Central memory CD4-positive, alpha-beta T cell (primary cell): ENCODE measurements at places on chromosomes 5 and 9.

GRCh38 chr9:123058834-123059233, 25.4 kb downstream of the GPR21 start:
- DNase-seq = no peak

DNA sequence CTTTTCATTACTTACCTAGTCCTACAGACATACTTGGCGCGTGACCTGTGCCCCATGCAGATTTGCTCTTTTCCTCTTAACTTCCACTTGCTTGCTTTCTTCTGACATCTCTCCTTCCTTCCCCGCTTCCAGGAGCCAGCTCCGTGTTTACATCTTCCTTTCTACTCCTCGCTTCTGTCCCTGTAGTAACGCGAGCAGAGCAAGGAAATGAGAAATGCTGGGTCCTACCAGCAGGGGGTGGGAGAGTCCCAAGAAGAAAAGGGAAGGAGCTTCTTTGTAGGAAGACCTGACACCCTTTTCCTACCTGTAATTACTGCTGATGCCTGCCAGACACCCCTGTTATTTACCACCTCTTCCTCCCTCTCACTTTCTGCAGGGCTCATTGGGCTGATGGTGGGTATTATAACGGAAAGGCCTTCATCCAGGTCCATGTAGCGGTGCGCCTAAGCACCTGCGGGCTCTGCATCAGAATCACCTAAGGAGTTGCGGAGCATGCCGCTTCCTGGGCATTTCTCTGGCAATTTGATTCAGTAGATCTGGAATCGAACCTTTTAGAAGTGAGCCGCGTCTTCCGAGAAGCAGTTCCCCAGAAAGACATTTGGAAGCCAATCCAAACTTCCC, 1260.8 kb upstream of the WWC1 start:
- DNase-seq = no peak

GRCh38 chr9:87063246-87063645, 115.9 kb upstream of the GAS1 start:
- DNase-seq = no peak

- no peak for DNase-seq
These were observed 57.5 kb upstream of the S1PR3 start for GRCh38 chr9:88933607-88934379.

DNA sequence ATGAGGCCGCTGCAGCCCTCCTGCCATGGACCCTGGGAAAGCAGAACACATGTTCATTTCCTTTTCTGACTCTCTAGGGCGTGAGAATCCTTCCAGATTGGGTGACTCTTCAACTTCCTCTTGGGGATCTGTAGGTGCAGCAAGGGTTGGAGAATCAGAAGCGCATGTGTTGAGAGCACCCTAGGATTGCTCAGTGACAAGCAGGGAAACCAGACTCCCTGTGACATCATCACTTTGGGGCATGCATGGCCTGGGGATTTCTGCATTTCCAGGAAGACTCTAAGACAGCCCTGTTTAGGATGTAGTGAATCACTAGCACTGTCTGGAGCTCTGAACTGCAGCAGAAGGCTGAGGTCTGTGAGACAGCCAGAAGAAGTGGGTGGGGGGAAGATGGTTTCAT, 15.1 kb upstream of the LCP2 start:
- peak; percentile 59 for DNase-seq

DNA sequence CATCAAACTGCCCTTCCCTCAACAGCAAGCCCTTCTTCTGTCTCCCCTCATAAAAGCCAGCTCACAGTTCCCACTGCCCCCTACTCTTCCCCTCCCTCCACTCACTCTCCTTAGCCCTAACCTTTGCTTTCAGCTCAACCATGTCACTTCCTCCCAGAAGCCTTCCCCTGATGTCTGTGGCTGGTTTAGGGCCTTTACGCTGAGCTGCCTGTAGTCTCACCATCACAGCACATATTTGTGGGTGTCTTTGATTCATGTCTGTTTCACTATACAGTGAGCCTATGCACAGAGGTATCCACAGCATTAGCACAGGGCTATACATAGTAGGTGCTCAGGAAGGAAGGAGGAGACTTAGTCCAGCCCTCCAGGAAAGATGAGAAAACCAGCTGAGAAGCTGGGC, 34.7 kb downstream of the C9orf50 start:
- no peak for DNase-seq

- DNase-seq = no peak
These were observed 39.4 kb downstream of the MRPL36 start for GRCh38 chr5:1760231-1760630.

DNA sequence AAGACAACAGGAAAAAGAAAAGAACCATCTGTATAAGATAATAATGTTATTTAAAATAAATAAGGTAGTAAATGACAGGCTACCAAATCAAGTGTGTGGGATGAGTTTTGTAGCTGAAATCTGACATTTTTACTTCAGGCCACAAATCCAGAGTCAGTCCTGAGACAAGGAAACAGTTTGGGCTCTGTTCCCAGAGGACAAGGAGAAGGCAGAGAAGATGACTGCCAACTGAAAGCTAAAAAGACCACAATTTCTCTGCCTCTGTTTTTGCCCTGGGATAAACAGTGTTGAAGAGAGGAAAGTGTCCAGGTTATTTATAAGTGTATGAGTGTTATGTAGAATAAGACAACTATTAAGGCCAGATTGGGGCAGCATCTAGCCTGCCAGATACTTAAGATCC, 180.5 kb downstream of the NFIB start:
- no peak for DNase-seq

DNA sequence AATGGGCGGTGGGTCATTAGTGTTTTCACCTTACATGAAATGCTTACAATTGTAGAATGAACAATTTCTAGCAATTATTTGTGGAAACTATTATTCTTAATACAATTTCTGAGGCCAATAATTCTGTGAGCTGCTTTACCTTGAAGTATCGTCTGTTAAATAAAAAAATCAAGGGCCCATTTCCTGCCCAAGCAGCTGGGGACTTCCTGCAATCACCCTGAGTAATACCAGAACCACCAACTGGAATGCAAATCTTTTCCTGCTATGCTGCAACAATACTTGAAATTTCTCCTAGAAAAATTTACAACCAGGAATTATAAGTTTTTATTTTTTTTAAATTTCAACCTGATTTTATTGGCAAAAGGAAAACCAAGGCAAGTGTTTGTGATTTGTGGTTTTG, 52.6 kb downstream of the ADAMTS16 start:
- DNase-seq = no peak

GRCh38 chr9:129570450-129571297, 50.2 kb downstream of the C9orf50 start:
- DNase-seq = no peak

DNA sequence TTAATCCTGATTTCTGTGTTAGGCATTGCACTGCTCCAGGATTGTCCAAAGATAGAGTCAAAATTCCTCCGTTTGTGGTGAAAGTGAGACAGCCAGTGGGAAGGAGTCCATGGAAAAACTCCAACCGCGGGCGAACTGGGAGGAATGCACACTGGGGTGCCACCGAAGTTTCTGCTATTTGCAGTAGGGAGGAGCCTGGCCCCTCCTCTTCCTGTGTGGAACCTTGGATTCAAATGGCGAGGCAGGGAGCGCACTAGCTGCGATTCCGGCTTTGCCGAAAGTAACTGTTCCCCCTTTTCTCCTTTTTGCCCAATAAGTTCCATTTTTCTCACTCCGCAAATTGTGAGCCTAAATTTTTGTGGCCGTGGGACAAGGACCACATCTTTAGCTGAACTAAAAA, 9.3 kb downstream of the BAAT start:
- DNase-seq = no peak

DNA sequence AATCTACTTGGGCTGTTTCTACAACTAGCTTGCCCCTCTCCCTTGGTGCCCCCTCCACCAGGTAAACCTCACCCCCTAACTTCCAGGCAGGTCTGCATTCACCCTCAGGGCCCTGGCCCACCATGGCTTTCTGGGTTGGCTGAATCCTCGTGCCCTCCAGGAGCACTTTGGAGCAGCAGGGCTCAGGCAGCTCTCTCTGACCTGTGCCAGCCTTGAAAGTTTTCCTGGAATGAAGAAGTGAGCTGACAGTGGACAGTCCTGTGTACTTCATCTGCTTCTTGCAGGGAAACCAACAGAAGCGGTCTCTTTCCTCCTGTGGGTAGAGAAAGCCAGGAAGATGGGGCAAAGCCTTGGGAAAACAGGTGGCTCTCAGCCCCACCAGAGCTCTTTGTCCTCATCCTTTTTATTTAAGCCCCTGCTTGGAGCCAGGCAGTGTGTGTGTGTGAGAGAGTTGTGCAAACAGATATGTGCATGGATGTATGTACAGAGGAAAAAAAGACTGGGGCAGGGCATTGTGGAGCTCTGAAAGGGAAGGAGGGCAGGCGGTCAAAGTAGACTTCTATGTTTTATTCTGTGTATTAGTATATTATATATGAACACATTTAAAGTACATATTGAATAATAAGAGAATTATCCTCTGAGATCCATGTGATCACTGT, 62.3 kb upstream of the SPRY4 start:
- DNase-seq = no peak

DNA sequence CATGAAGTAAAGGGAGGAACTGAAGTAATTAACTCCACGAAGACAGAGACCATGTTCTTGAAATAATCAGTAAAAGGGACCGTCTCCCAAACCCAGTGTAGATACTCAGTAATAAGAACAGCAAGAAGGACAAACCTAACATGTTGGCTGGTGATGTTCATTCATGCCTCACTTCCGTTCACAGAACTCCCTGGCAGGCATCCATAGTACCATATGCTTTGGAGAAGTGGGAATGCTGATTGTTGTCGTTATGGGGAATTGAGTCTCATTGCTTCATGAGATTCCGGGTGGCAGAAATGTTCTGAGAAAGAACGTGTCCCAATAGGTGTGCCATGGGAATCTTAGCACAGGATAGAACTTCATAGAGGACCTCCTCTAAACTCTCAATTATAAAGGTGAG, 452.3 kb downstream of the ZSWIM6 start:
- DNase-seq = no peak

DNA sequence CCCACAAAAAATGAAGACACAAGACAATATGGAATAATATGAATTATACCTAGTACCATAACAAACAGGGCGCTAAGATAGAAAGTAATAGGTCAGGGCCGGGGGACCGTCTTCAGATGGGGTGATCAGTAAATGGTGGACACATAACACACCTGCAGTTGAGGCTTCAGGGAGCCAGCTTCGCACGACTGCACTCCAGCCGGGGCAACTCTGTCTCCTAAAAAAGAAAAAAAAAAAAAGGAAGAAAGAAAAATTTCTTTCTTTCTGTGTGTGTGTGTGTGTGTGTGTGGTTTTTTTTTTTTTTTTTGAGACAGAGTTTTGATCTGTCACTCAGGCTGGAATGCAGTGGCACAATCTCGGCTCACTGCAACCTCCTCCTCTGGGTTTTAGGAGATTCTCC, 75.0 kb upstream of the HSPA9 start:
- DNase-seq = no peak

DNA sequence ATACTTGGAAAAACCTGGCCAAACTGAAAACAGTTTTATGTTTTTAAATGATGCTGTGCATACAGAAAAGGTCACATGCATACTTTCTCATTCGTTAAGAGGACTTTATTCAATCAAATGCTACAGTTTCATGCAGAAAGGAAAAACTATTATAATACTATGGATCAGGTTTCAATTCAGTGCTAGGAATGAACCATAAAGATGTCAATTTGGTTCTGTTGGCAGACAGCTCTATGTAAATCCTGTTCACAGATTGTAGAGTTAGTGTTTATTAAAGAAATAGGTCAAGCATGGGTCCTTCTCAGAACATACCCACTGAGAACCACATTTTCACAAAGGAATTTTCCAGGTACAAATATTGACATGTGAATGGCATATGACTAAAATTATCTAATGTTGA, 57.1 kb downstream of the RETREG1 start:
- DNase-seq = no peak

DNA sequence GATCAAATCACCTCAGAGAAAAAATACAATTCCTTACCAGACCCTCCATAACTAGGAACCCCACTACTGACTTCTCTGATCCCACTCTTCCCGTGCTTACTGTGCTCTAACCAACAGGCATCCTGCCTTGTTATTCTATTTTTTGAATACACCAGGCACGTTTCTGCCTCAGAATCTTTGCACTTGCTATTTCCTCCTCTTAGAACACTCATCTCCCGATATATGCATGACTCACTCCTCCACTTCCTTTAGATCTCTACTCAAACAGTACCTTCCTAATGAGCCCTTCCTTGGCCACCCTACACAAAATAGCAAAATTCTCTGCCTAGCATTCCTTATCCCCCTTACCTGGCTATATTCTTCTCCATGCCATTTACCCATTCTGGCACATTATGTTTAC, 43.9 kb downstream of the MAPKAP1 start:
- no peak for DNase-seq

GRCh38 chr9:23669776-23670175, 156.3 kb downstream of the ELAVL2 start:
- DNase-seq = no peak

- no peak for DNase-seq
These were observed 128.5 kb downstream of the LRRC70 start for GRCh38 chr5:62707131-62707530.

DNA sequence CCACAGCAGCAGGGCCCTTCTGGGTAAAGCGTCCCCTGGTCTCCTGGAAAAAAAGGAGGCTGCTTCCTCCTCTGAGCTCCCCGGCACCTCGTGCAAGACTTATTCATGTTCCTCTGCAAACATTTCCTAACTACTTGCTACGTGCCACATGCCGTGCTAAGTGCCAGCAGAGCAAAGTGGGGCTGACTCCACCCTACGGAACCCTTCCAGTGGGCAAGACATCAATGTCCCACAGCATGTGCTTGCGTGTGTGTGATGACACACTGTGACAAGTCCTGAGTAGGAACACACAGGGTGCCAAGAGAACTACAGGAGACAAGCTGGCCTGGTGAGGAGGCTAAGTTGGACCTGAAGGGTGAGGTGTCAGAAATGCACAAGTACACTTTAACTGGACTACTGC, 57.4 kb downstream of the SEMA4D start:
- no peak for DNase-seq

- DNase-seq = no peak
These were observed 57.3 kb downstream of the TRIO start for GRCh38 chr5:14200312-14200990.

DNA sequence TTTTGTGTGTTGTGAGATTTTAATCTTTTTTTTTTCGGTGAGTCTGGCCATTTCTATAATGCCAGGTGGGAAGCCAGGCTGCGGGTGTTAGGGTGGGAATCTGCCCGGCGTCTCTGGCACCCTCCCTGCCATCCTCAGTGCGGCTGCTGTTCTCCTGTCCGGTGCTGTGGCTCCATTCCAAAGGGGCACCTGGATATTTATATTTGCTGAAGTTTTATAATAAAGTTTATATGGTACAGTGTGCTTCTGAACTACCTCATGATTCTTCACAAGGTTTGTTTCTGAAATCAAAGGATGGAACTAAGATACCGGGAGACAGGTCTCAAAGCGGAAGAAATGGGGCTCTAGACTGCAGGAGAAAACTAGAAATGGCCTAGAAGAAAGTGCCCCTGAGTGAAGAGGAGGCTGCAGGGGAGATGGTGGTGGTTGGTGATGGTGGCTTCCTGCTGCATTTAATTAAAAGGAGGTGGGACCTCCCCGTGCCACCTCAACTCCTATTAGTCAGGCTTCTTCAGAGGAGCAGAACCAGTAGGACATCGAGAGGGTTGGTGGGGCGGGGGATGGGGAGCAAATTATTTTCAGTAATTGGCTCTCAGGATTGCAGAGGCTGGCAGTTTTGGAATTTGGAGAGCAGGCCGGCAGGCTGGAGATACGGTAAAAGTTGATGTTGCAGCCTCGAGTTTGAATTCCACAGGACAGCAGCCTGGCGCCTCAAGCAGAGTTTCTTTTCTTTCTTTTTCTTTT, 102.2 kb upstream of the ICE1 start:
- DNase-seq = no peak
